ENCODE measurements at places on chromosomes 3 and 15.

DNA sequence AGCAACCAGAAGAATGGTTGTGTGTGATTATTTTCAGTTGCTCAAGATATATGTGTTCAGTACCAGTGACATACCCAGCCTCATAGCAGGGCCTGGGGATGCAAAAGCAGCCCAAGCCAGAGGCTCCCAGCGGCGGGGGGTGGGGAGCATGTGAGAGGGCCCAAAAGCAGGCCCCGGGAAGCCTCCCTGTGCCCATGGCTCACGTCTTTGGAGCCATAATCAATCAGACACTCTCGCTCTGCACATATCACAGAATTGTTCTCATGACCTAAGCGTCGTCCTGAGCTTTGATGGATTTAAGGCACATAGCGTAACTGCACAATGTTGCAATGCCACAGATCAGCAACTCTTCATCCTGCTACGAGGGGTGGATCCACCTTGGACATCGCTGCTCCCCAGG lies 20.8 kb downstream of the KLHL25 start:
- DNase-seq, result no peak

GRCh38 chr3:61956236-61956635 lies 394.9 kb downstream of the PTPRG start:
- no peak for DNase-seq

DNA sequence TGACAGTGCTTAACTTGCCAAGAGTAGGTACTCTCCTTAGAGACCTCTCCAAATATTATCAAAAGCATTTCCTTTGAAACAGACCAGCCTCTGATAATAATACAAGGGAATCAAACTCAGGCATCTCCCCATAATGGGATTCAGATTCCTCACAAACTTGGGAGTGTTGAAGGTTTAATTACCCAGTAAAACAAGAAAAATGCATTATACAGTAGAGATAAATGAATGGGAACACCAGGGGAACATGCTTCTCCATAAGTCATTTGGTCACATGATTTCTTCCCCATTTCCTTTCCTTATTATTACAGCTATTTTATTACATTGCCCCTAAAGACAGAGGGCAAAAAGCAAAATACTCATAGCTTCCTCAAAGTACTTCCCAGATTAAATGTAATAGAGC lies 325.0 kb upstream of the CDIN1 start:
- no peak for DNase-seq

GRCh38 chr3:72661115-72661457 lies 187.2 kb downstream of the SHQ1 start:
- no peak for DNase-seq
